Hematopoietic multipotent progenitor cell treated with erythropoietin and hydrocortisone succinate and interleukin-3 and kit ligand, for 4 days (in vitro differentiated cells): ENCODE measurements at places on chromosomes 6 and 20.

DNA sequence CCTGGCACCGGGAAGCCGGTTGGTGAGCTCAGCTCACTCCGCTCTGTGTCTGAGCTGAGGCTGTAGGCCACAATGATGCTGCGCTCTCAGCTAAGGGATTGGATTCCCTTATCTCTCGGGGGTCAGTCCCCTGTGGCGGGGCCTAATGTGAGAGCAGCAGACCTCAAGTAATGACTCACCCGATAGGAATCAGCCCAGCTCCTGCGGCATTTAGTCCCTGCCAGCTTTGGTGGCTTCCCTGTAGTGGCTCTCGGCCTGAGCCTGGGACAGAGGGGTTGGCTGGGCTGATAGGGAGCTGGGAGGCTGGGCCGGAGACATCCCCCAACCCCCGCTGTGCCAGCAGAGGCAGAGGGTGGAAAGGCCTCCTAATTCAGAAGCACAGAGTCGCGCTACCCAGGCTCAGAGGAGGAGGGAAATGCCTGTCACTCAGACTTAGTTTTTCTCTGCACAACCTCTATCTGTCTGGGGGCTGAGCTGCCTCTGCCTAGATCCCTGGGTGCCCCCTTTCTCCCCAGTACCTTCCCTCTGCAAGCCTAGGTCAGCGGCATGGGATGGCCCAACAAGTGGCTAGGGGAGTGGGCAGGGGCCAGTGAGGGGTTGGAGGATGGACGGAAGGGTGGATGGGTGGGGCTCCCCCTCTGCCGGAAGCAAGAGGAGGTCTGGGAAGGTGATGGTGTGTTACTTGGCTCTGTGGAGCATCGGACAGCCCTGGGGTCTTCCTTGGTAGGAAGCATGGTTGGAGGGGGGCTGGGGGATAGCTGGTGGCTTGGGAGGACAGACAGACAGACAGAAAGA is 92.2 kb downstream of the CDH22 start:
- DNase-seq, result peak; percentile 99

- peak; percentile 50 for DNase-seq
Observed at GRCh38 chr6:167825332-167826229, 1.1 kb upstream of the AFDN start.

GRCh38 chr20:49151436-49151835 is 36.7 kb downstream of the STAU1 start:
- DNase-seq, result no peak

DNA sequence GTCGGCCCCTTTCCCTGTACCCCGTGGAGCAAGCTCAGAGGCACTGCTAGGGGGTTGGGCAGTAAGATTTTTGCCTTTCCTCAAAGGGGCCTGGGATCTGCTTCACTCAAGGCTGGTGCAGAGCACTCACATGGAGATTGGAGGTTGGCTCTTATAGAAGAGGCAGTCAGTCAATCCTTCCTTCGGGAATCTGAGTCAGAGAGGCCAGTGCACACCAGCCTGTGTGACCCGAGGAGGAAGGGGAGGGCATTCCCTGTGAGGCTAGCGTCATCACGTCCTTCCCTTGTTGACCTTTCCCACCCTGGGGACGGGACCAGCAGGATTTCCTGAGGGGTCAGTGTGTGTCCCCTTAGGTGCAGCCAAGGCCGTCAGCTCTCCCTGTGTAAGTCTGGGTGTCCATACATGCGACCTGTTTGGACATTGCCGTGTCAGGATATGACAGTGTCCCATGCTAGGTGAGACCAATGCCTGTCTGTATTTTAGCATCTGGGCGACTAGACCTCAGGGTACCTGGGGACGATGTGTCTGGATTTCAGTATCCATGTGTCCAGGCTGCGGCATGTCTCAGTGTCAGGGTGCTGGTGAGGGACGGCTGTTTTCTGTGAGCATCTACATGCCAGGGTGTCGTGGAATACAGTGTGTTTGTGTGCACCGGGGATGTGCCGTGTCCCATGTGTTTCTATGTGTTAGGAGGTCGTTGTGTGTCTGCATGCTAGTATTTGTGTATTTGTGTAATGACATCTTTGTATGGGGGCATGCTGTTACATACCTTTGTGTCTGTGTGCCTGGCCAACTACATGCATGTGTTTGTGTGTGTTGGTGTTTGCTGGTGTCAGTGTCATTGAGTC is 2.8 kb upstream of the ZNF512B start:
- DNase-seq, result no peak

- no peak for DNase-seq
Observed at GRCh38 chr20:5482791-5483190, 166.0 kb upstream of the PROKR2 start.

DNA sequence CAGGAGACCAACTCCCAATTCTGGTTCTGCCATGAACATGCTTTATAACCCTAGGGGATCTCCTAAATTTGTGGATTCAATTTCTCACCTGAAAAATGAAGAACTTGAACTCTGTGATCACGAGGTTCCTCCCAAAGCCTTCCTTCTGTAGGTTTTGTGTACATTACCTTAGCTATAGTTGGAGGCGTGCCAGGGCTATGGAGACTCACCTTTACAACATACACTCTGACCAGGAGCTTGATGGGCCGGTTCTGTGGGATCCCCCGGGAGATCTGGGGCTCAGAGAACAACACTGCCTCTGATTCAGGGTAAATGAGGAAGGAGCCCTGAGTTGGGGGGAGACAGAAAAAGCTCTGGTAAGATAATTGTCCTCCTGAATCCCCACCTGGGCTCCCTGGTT is 34.1 kb downstream of the ERGIC3 start:
- DNase-seq, result no peak

DNA sequence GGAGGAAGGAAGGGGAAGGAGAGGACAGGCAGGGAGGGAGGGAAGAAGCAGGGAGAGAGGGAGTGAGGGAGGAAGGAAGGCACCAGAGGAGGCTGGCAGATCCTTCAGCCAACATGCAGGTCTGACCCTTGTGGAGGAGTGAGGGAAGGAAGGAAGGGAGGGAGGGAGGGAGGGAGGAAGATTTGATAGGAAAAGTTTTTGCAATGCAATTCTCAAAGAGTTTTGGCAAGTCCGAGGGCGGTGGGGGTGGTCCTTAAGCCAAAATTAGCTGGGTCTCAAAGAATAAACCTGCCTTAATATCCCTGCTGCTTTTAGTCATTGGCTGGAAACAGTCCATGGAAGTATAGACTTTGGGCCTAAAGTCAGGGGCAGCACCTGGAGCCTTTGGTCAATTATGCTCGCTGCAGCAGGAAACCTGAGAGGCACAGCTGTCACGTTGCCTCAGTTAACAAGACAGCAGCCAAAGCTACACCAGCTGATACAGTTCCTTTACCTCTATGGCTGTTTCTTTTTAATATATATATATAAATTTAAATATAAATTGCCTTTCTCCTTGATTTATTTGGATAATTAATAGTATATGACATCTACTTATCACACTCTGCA is 115.7 kb upstream of the RALGAPA2 start:
- no peak for DNase-seq

DNA sequence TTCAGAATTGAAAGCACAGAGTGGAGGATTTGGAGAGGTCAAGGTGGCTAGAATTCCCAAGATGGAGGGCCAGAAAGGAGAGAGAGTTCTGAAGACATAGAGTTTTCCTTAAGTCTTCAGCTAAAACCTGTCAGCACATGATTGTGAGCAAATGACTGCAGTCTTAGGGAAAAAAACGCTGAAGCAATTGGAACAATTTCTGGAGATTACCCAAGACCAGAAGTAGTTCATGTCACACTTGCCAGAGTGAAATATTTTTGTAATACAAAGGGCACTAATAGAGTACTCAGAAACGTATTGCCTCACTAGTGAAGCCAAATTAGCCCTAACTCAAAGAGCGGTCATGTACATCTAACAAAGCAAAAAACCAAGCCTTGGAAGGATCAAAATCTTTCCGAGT is 541.3 kb upstream of the MARCKS start:
- no peak for DNase-seq

- DNase-seq, result no peak
Observed at GRCh38 chr6:149035766-149036165, 281.7 kb upstream of the TAB2 start.

GRCh38 chr6:145323646-145324045 is 411.7 kb downstream of the EPM2A start:
- DNase-seq, result no peak

DNA sequence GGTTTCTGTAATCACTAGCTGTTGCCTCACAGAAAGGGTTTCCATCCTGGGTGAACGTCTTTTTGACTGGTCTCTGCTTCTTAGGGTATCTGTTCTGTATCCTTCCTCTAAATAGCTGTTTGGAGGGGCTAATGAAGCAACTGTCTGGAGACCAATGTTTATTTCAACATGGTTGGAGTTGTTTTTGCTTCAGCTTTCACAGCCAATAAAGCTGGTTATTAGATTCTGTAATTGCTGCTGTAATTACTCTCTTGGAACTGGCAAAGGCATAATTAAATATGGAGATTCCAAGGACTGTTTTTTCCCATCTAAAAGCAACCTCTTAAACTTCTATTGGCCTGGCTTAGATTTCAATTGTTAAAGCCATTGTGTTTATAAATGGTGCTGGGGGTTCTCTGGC is 31.9 kb downstream of the CHMP4B start:
- DNase-seq, result no peak

GRCh38 chr6:67630146-67630545 is 1004.9 kb upstream of the ADGRB3 start:
- DNase-seq, result no peak

DNA sequence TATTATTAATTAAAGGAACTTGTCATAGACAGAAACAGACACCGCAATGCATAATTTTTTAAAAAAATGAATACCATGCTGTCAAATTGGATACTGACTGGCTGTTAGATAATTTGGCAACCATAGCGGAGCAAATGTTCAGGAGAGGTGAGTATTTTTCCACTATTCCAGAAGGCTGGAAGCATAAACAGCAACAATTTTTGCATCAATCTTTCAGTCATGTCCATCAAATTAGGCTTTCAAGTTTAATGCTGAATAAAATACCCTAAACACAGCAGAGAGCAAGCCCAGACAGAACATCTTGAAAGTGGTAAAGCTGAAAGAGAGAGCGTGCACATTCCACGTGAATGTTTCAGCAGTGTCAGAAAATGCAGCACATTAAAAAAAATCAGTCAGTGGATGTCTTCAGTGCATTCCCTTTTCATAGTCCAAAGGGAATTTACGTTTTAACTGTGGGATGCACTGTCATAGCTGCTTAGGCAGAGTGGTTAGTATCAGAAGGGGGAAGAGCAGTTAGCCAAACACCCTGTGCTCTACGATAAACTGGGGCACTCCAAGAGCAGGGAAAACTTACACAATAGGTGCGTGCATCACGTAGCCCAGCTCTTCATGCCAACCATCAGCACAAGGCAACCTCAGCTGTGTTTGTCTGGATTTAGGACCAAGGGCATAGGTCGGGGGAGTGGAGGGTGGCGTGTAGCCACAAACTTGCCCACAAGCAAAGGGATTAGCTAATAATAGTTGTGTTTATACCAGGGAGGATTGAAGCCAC is 116.2 kb upstream of the STMND1 start:
- DNase-seq, result no peak

DNA sequence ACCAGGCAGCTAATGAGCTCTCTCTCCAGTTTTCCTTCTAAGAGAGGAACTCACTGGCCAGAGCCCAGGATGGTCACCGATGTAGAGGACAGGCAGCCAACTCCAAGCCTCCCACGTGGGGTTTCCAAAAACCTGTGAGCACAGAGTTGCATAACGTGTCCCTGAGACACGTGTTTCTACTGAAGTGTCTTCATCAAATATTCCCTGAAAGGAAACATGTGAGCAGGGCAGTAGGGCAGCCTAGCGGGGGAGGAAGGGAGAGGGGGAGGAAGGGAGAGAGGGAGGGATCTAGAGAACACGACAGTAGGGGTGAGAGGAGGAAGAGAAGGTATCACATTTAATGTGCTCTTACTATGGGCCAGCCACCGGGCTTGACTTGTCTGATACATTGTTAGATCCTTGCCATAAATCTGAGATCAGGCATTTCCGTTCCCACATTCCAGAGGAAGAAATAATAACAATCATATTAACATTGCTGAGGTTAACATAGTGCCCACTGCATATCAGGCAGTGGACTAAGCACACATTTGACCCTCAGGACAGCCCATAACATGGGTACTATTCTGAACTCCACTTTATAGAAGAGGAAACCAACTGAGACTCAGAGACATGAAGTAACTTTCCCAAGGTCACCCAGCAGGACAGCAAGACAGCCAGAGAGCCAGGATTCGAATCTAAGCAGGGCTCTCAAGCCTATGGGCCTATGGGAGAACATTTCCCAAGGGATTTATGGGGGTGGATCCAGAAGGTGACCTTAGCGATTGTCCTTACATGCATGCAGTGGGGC is 4.5 kb upstream of the SYS1 start:
- no peak for DNase-seq
